ACHN (cell line): ENCODE measurements at places on chromosomes 2 and 18.

DNA sequence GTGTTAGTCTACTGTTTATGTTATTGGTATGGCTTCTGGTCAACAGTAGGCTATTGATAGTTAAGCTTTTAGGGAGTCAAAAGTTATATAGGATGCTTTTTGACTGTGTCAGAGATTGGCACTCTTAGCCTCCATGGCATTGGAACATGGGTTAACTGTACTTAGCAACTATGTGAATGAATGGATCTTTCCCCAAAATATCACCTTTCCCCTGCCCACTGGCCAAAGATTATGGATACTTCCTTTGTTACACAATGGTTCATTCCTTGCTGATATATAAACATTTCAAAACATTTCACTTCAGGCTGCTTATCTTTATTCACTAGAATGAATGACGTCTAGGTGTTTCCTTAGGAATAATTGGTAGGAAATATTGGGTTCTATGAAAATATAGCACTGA, 62.1 kb upstream of the DOCK10 start:
- DNase-seq = no peak

GRCh38 chr2:11891671-11892440, 145.4 kb downstream of the LPIN1 start:
- DNase-seq = no peak

DNA sequence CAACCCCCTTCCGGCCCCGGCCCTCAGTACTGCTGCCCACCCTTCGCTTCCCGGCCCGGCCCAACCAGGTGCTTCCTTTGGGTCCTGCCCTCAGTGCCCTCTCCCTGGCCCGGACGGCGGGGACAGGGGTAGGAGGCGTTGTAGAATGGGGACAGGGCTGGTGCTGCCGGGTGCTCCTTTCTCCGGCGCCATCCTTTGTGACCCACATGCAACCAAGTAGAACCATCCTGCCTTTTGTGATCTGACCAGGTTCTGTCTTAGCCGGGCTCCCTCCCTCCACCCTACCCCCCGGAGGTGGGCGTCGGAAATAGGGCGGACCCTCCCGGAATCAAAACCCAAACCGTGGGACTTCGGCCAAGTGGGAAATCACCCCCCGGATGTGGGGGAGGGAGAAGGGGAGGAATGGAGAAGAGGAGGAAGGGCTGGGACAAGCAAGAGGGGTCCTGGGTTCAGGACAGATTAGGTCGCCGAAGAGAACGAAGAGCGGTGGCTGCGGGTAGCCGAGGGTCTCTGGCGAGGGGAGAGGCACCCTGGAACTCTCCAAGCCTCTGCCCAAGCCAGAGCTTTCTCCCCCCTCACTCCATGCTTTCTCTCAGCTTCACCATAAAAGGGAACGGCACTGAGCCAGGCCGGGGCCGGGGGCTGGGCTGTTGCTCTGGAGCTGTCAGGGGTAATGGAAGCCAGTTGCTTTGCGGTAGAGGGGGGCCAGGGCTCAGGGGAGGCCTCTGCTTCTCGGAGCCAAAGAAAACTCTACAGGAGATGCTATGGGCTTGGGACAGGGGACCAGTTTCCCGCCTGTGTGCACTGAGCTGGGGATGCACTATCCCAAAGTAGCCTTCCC, 756 bp upstream of the OST4 start:
- no peak for DNase-seq

GRCh38 chr2:33477473-33478468, 1.3 kb downstream of the RASGRP3 start:
- peak; percentile 15 for DNase-seq

DNA sequence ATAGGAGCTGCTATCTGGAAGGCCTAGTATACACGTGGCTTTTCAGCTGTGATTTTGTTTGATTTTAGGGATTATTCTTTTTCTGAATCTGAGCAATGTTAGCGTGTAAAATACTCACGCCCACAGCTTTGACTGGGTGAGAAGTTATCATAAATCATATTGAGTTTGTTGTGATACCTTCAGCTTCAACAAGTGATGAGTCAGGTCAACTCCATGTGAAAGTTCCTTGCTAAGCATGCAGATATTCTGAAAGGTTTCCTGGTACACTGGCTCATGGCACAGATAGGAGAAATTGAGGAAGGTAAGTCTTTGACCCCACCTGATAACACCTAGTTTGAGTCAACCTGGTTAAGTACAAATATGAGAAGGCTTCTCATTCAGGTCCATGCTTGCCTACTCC, at the start of gene GKN1:
Gene GKN1, plus strand, starts transcription at position 386 of the 400 bp plus-strand sequence. CDS start 42 bp downstream, outside the sequence.
- no peak for DNase-seq

- DNase-seq = no peak
Measured at GRCh38 chr2:78411303-78411702, 614.2 kb upstream of the REG3G start.

DNA sequence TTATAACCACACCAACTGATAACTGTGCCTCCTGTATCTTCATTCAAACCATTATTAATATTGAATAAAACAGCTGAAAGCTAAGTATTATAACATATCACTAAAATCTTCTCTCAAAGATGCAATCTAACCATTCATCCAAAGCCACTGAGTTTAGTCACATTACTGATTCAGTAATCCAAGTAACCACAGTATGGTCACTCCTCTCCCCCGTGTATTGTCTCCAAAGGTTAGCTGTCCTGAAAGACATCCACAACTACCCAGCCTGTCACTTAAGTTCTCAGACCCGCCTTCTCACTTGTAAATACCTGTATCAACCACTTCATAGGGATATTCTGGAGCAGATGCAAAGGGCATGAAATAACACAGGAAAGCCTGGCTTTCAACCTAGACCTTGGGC, 213.4 kb upstream of the BOD1L2 start:
- no peak for DNase-seq

- no peak for DNase-seq
Measured at GRCh38 chr2:100821255-100821910, 1.4 kb downstream of the NPAS2 start.

DNA sequence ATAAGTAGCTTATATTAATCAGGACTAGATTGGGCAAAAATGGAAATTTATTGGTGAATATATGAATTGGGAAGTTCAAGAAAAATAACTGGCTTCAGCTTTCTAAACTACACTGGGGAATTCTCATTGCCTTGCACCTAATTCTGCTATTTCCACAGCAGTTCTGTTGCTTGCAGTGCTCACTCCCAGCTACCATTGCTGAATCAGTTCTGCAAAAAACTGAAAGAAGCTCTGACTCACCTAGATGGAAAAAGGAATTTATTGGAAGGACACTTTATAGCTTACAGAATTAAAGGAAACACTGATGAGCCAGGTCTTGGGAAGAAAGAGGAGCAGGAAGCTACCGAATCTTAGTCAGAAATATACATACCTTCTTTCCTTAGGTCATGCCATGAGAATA, 60.3 kb upstream of the ACVR1 start:
- no peak for DNase-seq

DNA sequence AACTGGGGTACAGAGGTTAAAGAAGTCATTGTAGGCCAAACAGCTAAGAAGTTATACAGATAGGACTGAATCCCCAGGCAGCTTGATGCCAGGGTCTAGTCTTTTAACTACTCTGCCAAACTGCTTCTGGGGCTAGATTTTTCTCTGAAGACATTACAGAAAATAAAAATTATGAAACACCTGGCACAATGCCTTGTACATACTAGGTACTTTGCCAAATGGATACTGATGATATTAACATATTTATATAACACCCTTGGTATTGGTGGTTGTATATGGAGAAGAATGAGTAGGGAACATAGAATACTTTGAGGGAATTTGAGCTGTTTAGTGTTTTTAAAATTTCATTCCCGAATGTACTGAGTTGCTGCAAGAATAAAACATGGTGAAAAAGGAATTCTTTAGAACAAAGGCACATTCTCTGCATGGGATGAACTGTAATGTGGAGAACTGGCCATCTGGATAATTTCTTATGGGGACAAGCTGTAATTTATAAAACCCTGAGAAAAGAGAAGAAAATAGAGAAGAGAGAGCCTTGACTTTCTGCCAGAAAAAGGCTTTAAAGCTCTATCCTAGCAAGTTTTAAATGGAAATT, 210.9 kb upstream of the TMEM200C start:
- no peak for DNase-seq

GRCh38 chr2:62999905-63000304, 50.7 kb upstream of the OTX1 start:
- peak; percentile 44 for DNase-seq

GRCh38 chr2:200742426-200742825, 69.3 kb upstream of the BZW1 start:
- DNase-seq = no peak

GRCh38 chr2:128604045-128604444, 285.4 kb upstream of the HS6ST1 start:
- no peak for DNase-seq

GRCh38 chr2:232838406-232838874, 31.6 kb upstream of the SNORC start:
- peak; percentile 78 for DNase-seq

DNA sequence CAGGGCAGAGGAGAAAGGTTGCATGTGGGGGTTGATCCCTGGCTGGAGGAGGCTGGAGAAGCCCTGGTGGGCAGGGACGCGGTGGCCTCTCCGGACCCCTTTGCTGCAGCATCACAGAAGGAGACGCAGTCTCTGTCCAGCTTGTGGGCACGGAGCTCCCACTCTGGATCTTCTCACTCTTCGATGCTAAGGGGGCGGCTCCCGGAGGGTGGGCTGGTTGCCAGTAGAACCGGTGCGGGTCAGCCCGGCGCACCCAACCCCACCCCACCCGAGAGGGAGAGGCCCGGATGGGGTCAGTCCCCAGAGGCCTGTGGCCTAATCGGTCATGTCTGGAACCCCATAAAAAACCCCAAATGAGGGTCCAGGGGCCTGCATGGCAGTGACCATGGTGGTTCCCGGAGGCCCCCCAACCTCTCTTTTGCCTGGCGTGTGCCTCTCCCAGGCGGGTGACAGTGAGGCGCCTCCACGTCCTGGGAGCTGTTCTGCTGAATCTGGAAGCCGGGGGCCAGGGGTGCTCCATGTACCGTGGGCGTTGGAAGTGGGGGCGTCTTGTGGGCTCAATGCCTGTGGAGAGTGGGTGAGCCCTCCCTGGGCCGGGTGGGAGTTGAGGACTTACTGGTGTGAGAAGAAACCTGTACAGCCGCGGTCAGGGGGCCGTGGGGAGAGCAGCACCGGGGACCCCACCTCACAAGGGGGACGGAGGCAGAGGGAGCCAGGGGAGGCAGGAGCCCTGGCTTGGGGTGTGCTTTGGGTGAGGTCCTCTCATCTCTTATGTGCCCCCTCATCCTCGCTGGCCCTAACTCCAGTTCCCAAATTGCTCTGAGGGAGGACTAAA, 79.6 kb downstream of the RTP5 start:
- DNase-seq = no peak

DNA sequence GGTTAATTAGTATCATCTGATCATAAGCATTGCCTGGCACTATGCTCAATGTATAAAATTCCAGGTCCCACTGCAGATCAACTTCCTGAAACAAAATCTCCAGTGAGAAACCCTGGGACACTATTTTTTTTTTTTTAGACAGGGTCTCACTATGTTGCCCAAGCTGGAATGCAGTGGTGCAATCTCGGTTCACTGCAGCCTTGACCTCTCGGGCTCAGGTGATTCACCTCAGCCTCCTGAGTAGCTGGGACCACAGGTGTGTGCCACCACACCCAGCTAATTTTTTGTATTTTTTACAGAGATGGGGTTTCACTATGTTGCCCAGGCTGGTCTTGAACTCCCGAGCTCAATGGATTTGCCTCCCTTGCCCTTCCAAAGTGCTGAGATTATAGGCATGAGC, 31.1 kb downstream of the DTNB start:
- DNase-seq = no peak

DNA sequence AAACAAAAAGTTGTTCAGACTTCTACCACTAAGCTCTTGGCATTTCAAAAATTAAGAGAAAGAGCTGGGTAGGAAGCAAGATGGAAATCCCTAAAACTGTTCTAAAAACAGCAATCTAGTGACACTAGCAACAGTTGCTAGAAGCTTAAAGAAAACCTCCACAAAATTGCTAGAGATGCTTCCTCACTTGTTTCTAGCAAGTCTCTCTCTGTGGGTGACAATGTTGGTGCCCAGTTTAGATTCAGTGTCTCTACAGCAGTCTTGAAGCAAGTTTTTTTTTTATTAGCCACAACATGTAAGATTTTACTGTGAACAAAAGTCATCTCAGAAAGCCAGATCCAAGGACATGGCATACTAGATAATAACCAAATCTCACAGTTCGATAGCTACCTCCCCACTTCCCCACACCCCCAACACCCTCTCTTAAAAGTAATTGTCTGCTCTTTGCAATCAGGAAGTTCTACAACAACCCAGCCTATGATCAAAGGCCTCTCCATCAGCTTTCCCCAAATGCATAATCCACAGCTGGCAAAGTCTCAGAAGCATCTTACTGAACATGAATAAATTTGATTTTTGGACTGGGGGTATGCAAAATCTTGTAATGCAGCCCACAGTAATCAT, 70.0 kb downstream of the ANKRD44 start:
- no peak for DNase-seq

GRCh38 chr2:209145941-209146681, 277.7 kb upstream of the MAP2 start:
- no peak for DNase-seq

GRCh38 chr2:166239548-166239947, 111.7 kb upstream of the SCN1A start:
- peak; percentile 76 for DNase-seq

GRCh38 chr2:25275575-25275965, 66.2 kb downstream of the DNMT3A start:
- no peak for DNase-seq

DNA sequence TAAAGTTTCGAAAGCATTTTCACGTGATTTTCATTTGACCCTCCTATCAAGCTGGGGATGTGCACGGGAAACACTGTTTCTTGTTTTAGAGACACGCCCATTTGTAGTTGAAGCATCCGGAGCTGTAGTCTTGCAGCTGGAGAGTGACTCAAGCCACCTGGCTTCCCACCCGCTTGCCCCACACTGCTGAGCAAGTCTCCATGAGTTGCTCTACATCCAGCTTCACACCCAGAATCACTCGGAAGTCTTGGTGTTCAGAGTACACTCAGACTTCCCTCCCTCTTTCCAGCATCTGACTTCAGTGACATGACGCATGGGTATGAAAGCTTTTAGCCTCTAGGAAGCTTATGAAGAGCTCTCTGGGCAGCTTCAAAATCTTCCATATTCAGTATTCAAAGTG, 262.4 kb downstream of the NBAS start:
- DNase-seq = no peak

GRCh38 chr2:242052421-242052820, 182.9 kb downstream of the RTP5 start:
- no peak for DNase-seq

- no peak for DNase-seq
Measured at GRCh38 chr2:150357770-150358467, 129.5 kb downstream of the RND3 start.

- peak; percentile 59 for DNase-seq
Measured at GRCh38 chr18:26546170-26546874, 2.0 kb downstream of the KCTD1 start.

DNA sequence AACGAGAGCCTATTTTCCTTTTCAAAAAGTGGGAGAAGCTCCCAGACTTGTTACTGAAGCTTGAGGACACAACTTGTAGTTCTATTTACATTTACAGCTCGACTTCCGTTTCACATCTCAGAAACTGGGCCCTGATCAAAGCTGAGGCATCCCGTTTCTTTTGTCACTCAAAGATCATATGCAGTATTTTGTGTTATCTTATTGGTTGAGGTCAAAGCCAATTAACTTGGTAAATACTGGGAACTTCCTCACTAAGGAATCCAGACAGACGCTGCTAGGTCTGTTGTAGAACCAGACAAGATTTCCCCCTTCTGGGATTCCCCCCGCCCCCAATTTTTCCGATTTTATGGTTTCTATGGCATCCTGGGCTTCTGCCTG, 50.3 kb downstream of the TSN start:
- DNase-seq = no peak
